ENCODE measurements at places on chromosomes 12 and 14. TPM values are rescaled to one million over a fixed set of nuclear protein-coding genes. Genes with fewer than 3 reads are reported as not detected.

The ADAM21 gene
- 0.18 TPM for total RNA-seq

The AMN gene
- total RNA-seq: 20.8 TPM

The CBLN3 gene
- 4.8 TPM for total RNA-seq

The SLC6A15 gene
- total RNA-seq: not detected

The TSHR gene
- total RNA-seq: not detected

The SLC7A7 gene
- total RNA-seq: 3.5 TPM

The ATP23 gene
- 7.3 TPM for total RNA-seq

- no peak for DNase-seq
- peak overlapping the region; percentile 39 for H3K4me3 ChIP-seq
- peaks cover 45% of the 10 kb centered on the region for H3K4me1 ChIP-seq
- no peaks in the 10 kb centered on the region for H3K27me3 ChIP-seq
- H3K36me3 ChIP-seq: no peaks in the 10 kb centered on the region
Observed at GRCh38 chr14:61765225-61765943, 3.2 kb downstream of the SNAPC1 start.

DNA sequence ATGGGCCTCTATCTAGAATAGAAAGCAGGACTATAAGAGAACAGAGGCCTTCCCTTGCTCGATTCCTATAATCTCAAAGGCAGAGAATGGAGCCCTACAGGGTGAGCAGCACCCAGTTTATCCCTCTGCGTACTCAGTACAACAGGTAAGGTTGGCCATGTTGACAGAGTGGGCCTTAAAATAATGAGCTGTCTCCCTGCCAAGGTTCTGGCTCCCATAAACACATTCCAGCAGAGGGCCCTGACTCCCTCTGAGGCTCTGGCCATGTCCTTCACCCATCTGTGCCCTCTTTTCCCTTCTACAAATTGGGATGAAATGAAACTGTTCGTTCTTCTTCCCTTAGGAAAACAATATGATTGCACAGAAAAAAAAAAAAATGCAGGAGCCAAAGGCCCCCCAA, 16.9 kb upstream of the PNMA1 start:
- peaks cover 19% of the 10 kb centered on the region for H3K4me1 ChIP-seq
- no peaks in the 10 kb centered on the region for H3K27me3 ChIP-seq
- no peak overlapping the region for H3K27ac ChIP-seq
- DNase-seq: no peak
- no peak overlapping the region for H3K4me3 ChIP-seq

- H3K27me3 ChIP-seq: peaks cover 28% of the 10 kb centered on the region
- H3K4me1 ChIP-seq: no peaks in the 10 kb centered on the region
- no peak for DNase-seq
Observed at GRCh38 chr12:4587108-4587507, 25.1 kb downstream of the DYRK4 start.

DNA sequence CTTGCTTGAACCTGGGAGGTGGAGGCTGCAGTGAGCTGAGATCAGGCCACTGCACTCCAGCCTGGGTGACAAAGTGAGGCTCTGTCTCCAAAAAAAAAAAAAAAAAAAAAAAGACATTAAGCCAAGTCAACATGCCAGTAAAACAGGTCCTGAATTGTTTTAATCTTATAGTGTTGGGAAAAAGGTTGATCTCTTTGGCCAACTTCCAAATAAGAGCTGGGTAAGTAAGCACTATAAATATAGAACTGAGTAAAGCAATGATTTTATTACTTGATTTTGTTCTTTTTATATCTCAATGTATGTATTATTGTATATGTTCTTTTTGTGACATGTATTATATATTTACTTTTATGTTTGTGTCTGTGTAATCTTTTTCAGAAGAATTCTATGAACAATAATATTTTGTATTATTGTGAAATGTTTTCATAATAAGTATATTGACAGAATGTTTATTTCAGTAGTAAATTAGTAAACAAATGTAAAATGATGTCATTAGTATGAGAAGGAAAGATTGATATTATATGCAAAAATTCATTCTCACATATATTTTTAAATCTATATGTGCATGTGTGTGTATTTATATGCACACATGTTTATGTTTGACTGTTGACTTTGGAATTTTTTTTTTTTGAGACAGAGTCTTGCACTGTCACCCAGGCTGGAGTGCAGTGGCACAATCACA, 9.6 kb upstream of the AKAP6 start:
- H3K27ac ChIP-seq: no peak overlapping the region
- H3K4me3 ChIP-seq: no peak overlapping the region

GRCh38 chr14:104128981-104129380, 9.4 kb upstream of the KIF26A start:
- H3K27me3 ChIP-seq: peaks cover 46% of the 10 kb centered on the region
- no peak for DNase-seq
- H3K36me3 ChIP-seq: peaks cover 15% of the 10 kb centered on the region
- no peaks in the 10 kb centered on the region for H3K4me1 ChIP-seq
- H3K4me3 ChIP-seq: no peak overlapping the region

DNA sequence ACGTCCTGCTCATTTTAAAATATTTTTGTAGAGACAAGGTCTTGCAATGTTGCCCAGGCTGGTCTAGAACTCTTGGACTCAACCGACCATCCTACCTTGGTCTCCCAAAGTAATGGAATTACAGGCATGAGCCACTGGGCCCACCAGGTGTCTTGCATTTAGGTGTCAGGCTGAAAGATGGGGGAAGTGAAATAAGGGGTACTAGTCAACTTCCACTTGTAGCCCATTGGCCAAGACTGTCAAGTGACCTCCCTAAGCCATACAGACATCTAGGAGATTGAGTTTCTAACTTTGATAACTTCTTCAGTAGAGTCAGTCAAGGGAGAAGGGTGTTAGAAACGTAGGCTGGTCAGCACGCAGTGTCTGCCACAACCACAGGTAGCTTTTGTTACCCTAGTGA, 32.0 kb downstream of the ARF6 start:
- no peak overlapping the region for H3K4me3 ChIP-seq
- no peak overlapping the region for H3K27ac ChIP-seq
- no peak for DNase-seq
- H3K36me3 ChIP-seq: no peaks in the 10 kb centered on the region

GRCh38 chr12:131087991-131088700, 134.4 kb downstream of the ADGRD1 start:
- peaks cover 6% of the 10 kb centered on the region for H3K27me3 ChIP-seq
- no peak overlapping the region for H3K4me3 ChIP-seq
- DNase-seq: no peak
- no peak overlapping the region for H3K27ac ChIP-seq

DNA sequence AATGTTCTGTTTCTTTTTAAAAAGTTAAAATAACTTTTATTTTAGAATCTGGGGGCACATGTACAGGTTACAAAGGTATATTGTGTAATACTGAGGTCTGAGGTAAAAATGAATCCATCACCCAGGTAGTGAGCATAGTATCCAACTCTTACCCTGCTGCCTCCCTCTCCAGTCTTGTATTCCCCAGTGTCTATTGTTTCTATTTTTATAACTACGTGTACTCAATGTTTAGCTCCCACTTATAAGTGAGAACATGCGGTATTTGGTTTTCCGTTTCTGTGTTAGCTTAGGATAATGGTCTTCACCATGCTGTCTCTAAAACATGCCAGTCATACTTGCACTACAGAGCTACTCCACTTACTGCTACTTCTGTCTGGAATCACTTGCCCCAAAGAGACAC, 8.4 kb downstream of the FBXO33 start:
- H3K36me3 ChIP-seq: peaks cover 33% of the 10 kb centered on the region
- no peaks in the 10 kb centered on the region for H3K27me3 ChIP-seq
- no peak for DNase-seq
- no peak overlapping the region for H3K27ac ChIP-seq
- H3K4me1 ChIP-seq: peaks cover 72% of the 10 kb centered on the region
- H3K4me3 ChIP-seq: peak overlapping the region; percentile 4

GRCh38 chr14:25463480-25463879, 413.5 kb upstream of the STXBP6 start:
- H3K4me1 ChIP-seq: no peaks in the 10 kb centered on the region
- H3K27me3 ChIP-seq: no peaks in the 10 kb centered on the region
- no peak overlapping the region for H3K4me3 ChIP-seq
- H3K27ac ChIP-seq: no peak overlapping the region
- H3K36me3 ChIP-seq: no peaks in the 10 kb centered on the region

DNA sequence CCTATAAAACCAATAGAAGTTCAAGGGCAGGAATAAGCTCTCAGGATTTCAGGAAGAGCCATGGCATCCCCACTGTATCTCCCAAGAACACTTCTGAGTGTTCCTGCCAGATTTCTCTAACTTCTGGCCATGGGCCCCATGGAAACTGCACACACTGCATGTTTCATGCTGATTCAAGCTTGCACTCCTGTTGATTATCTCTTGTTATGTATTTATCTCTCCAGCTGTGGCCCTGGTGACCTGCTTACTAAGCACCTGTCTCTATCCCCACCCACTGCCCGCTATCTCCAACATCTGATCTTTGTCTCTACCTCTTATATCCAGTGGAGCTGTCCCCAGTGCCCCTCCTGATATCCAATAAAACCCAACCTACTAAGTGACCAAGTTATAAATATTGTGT, 285.3 kb downstream of the PDZRN4 start:
- H3K27ac ChIP-seq: no peak overlapping the region
- DNase-seq: no peak
- H3K27me3 ChIP-seq: peaks cover 6% of the 10 kb centered on the region
- H3K4me1 ChIP-seq: no peaks in the 10 kb centered on the region
- H3K36me3 ChIP-seq: no peaks in the 10 kb centered on the region
- no peak overlapping the region for H3K4me3 ChIP-seq
